Bronchial epithelial cell (primary cell): ENCODE measurements at places on chromosomes 2 and 18. TPM values are rescaled to one million over a fixed set of nuclear protein-coding genes. Genes with fewer than 3 reads are reported as not detected.
A peak's percentile ranks its signal among the peaks of the same experiment; 100 is the strongest.

GRCh38 chr2:32882816-32883810 lies 63.6 kb upstream of the LTBP1 start:
- peak; percentile 26 for DNase-seq

GRCh38 chr18:48002933-48003365 lies 72.5 kb upstream of the SMAD2 start:
- DNase-seq, result peak; percentile 75

DNA sequence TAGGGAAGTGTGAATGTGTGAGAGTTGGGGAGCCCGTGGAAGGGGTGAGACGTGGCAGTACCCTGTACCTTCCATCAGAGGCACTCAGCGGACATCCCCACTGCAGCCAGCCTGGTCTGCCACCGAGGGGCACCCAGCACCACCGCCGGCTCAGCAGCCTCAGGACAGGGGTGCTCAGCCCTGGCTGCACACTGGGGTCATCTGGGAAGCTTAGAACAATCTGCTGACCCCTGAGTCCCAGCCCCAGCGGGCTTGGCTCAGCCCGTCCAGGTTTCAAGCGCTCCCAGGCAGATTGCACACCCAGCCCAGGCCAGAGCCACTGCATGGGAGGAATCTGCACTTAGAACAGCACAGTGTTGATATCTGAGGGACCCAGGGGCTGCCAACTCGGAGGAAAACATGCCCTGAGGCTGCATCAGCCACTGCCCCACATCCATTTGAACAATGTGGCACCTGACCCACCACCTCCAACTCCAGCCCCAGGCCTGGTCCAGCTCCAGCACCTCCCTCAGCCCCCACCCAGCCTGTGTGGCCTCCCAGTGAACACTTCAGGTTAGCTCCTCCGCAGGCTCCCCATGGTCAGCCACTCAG lies 147.1 kb upstream of the OTOS start:
- no peak for DNase-seq

DNA sequence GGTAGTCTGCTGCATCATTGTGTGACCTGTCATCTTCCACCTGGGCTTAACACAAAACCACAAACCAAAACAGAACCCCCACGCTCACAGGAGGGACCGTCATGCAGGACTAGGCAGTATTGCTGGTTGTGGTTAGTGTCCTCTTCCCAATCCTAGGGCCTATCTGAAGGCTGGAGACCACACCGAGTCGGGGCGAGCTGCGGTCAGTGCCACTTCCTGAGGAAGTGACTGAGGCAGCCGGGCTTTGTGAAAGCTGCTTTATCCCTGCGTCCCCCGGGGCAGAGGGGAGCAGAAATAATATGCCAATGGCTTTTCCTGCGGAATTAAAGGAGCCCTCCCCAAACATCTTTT lies 22.9 kb downstream of the ZNF532 start:
- DNase-seq, result no peak

- DNase-seq, result no peak
These were observed 129.6 kb upstream of the DNAJC10 start for GRCh38 chr2:182586426-182586825.

DNA sequence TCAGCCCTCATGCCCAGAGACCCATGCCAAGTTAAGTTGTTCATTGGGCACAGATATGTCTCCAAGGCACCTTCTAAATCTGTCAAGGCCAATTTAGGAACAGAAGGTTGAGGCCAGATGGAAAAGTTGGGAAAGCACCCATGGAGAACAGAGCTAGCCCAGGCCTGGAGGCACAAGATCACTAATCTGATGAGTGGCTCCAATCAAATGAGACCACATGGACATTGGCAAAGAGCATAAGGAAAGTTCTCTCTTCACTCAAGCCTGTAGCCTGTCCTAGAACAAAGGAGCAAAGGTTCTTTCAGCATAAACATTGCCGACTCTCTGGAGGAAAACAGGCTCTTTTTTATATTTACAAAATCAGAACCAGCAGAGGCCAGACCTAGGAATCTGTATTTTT lies 154.8 kb downstream of the RNF152 start:
- DNase-seq, result no peak

DNA sequence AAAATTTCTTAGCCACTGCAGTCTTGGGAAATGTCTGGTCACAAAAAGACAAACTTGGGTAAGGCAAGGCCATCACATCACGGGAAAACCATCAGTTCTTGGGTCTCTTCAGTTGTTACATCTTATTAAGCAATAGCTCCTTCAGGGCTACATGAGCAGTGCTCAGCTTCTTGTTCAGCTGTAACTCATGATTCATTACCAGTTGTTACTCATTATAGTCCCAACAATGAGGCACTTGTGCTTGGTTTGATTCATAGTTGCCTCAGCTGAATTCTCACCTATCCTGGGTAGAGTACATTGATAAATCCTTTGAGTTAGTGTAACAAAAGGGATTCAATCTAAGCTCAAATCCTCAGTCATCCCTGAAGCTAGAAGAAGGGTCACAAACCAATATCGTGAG lies 102.4 kb upstream of the DCC start:
- peak; percentile 91 for DNase-seq

DNA sequence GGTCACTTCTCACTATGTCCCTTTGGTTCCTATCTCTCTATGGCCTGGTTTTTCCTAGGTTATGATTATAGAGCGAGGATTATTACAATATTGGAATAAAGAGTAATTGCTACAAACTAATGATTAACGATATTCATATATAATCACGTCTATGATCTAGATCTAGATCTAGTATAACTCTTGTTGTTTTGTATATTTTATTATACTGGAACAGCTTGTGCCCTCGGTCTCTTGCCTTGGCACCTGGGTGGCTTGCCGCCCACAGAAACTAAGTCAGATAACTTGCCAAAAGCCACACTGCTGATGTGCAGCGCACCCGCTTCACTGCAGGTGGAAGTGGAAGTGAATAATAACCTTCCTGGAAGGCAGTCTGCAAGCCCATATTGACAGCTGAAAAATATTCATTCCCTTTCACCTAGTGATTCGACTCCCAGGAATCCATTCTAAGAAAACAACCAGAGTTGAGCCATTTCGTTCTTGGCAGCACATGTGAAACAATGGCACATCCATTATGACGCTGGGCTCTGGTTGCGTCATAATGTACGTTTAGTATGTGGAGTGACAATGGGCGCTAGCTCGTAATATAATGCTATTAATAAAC lies 725 bp upstream of the ANKRD53 start:
- DNase-seq, result peak; percentile 88

DNA sequence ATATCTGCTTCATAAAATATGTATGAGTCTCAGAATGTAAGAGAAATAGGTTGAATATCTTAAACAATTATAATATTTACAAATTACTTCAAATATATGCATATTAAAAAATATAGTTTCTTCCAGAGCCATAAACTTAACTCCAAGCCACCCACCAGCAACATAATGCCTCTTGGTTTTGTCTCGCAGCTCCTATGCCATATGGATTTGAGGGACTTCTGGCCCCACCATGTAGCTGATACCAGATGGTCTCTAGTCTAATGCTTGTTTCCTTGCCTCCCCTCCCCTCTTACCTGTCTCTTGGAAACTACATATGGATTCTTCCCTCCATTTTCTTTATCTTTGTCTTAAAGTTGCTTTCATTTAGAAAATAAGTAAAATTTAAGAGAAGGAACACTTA lies 114.3 kb downstream of the GCA start:
- no peak for DNase-seq

PLA2R1 gene
- 2.1 and 4.5 TPM in 2 replicates for total RNA-seq

ERFE gene
- total RNA-seq, result 4.2 and 5.8 TPM in 2 replicates

FIGN gene
- 0.79 and 1.4 TPM in 2 replicates for total RNA-seq

ASPRV1 gene
- total RNA-seq, result 0.26 and 0.38 TPM in 2 replicates

IL36B gene
- total RNA-seq, result 0.13 TPM in 1 of 2 replicates, not detected in the other

CHST9 gene
- 0.26 and 0.38 TPM in 2 replicates for total RNA-seq

GAREM2 gene
- total RNA-seq, result under 0.01 and 0.13 TPM in 2 replicates

CHRNG gene
- not detected in 2 replicates for total RNA-seq

UCN gene
- 0.51 and 1.8 TPM in 2 replicates for total RNA-seq

LIMS4 gene
- total RNA-seq, result 0.26 TPM in 1 of 2 replicates, not detected in the other

MARCO gene
- total RNA-seq, result 0.13 TPM in 1 of 2 replicates, not detected in the other

CFC1 gene
- total RNA-seq, result not detected in 2 replicates
